Head of caudate nucleus (tissue), 42 donors: ENCODE measurements at places on chromosomes 1 and 21.

DNA sequence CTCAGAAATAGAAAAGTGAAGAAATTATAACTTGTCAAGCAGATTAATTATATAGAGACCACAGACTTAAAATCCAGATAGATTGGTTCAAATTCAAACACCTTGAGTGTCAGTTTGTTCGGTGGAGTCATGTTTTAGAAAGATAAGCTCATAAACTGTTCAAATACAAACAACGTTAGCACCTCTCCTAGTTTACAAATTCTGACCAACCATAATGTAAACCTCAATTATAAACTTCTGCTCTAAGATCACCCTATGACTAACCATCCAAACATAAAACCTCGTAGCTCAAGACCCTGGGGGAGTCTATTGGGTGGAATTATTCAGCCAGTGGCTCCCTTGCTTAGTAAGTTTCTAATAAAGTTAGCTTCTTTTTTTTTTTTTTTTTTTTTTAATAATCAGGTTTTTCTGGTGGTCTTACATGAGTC lies 12.4 kb downstream of the CBR1 start:
- DNase-seq = no peak

DNA sequence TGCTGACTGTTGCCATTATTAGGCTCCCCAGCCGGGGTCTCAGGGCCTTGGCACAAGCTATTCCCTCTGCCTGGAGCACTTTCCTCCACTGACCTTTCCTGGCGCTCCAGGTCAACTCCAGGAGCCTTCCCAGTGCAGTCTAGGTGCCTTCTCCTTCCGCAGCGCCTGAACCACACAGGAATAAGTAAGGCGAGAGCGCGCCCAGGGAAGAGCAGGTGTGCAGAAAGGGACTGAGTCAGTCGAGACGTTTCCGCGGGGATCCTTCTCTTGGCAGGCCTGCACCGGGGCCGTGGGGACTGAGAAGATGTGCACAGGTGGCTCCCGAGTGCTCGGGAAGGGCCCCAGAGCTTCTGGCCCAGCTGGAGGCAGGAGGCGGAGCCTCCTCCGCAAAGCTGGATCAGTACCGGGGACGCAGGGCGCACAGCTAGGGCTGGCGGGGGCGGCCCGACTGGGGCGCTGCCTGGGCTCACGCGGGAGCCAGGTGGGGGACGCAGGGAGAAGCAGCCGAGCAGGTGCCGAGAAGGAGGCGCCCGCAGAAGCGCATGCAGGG lies 765 bp upstream of the BMP8A start:
- peak; percentile 55 for DNase-seq

- no peak for DNase-seq
These were observed 282 bp upstream of the SOD1 start for GRCh38 chr21:31659286-31659535.

- peak; percentile 25 for DNase-seq
These were observed 51.2 kb downstream of the B3GALT5 start for GRCh38 chr21:39663742-39664492.

GRCh38 chr21:45412909-45413611 lies 8.1 kb downstream of the COL18A1 start:
- no peak for DNase-seq
